ENCODE measurements at places on chromosomes 3 and 15.

DNA sequence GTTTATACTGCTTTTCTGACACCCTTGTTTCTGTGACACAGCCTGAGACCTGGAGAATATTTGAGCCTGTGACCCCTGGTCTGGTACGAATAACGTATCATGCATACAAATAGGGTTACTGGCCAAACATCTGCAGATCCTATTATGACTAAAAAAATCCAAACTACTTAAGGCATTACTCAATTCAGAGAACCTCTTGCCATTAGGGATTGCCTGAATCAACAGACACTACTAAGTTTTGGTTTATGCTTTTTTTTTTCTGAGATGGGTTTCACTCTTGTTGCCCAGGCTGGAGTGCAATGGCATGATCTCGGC is 35.4 kb downstream of the OSBPL10 start:
- no peak for DNase-seq

DNA sequence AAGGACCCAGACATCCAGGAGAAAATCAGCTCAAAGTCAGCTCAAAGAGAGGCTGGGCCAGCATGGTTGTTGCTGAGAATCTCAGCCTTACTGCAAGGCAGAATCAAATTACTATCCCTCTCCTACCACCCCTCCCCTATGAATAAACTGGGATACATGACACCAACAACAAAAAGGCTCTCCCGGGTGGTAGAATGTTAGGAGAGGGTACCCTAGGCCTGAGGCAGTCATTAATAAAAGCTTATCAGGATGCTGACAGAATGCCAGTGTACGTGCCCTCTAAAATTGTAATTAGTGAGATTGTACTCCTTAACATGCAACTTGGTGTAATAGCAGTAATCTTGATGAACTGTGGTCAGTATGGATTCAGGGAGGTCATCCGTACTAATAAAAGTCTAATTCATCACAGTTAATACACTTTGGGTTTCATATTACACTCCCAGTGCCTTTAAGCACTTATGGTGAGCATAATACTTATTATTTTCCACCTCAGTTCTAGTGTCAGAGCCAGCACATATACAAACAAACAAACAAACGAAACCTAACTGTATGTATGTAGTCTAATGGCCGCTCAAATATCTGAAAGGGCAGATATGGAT is 76.5 kb downstream of the B3GALNT1 start:
- DNase-seq, result no peak

DNA sequence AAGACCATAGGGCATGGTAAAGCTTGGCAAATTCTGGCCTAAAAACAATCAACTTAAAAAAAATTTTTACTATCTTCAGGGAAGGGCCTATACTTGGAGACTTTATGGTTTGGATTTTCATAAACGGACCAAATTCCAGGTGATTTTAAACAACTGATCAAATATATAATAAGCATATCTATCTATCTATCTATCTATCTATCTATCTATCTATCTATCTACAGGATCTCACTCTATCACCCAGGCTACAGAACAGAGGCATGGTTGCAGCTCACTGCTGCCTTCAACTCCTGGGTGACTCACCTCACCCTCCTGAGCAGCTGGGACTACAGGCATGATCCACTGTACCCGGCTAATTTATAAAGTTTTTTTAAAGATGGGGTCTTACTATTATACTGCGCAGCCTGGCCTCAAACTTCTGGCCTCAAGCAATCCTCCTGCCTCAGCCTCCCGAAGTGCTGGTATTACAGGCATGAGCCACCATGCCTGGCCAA is 6.7 kb downstream of the SPPL2A start:
- no peak for DNase-seq

- DNase-seq, result no peak
Observed at GRCh38 chr3:177561365-177561764, 364.1 kb upstream of the TBL1XR1 start.

DNA sequence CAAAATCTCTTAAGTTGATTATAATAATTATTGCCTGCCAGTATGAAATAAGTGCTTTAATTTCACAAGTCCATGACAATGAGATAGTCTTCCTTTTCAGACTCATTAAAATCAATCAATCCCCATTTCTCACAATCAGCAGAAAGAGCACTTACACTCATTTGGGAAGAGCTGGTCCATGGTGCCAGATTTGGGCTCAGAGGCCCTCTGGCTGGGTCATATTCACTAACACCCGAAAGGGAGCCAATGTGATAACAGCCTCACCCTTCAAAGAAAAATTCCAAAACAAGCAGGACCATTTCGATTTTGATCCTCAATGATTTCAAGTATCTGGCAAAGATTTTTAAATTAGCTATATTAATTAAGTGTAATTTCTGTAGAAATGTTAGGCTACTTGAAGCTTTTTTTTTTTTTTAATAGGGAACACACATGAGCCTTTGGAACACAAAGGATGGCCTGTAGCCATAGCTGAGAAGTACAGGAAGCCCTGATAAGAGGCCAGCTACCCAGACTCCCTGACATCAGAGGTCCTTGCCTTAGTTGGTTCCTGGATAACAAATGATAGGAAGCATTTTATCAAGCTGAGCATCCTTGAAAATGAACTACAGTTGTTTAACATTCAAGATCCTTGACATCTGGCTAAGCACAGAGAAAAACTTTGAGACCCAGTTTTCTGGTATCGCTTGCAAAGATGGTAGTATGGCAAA is 17.1 kb downstream of the MCF2L2 start:
- no peak for DNase-seq

- no peak for DNase-seq
Observed at GRCh38 chr3:157220211-157220610, 60.3 kb upstream of the CCNL1 start.

DNA sequence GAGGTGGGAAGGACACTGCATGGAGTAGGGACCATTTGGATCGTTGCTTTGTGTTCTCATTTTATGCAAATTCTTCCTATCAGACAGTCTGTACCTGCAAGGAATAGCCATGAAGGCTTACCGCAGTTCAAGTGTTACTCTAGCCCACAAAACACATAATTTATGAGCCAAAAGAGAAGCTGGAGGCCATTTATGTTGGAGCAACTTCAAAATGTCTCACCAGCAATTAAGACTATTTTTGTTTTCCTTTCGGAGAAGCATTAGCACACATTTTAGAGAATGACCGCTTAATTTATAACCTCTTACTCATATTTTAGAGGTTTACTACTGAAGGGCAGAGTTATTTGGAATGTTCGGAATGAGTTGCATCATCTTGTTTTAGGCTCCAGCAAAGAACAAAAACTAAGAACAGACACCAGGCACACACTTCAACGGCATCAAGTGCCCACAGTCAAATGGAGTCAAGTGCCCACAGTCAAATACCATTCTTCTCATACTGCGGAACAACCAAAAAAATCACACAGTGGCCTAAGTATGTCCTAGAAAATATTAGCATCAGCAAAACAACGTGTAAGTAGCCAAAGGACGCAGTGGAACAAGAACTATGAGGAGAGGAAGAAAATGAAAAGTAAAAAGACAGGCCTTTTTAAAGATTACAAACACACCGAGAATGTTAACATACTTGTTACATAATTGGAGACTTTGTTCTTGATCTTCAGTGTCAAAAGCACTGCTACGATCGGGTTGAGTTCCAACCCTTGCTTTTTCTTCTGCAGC is 17.5 kb upstream of the GOLGA8J start:
- no peak for DNase-seq

- DNase-seq, result no peak
Observed at GRCh38 chr3:162437480-162437879, 940.9 kb downstream of the OTOL1 start.

DNA sequence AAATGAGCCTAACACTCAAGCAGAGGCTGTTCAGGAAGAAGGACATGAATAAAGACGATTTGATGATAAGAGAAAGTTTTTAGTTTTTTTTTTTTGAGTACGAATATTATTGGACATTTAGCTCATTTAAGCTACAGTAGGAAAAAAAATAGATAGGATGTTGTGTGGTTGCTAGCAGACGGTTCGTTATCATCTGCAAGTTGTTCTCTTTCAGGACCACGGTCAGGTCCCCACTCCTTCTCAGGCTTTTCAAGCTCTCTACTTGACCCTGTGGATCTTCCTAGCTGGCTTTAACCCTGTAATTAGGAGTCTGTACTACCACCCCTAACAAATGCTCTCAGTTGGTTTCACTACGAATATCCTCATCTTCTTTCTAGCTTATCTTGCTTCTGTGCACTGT is 1.1 kb downstream of the KCNH8 start:
- no peak for DNase-seq

GRCh38 chr3:27590437-27591298 is 106.5 kb upstream of the SLC4A7 start:
- no peak for DNase-seq

DNA sequence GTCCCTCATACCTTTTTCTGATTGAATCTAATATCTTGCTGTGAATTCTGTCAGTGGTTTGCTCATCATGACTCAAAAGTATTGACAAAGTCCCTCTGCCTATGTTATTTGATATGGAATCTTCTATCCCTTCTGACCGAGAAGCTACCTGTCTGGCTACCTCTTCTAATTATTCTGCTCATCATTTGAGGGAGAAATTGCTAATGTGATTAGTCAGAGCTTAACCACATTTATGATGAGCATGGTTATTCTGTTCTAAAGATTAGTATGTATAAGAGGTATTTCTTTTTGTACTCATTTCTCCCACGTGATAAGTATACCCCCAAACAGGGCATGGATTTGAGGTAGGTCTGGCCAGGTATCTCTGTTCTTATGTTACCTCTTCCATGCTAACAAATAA is 428.4 kb upstream of the KCNMB2 start:
- no peak for DNase-seq

GRCh38 chr3:80492162-80492561 is 724.4 kb upstream of the ROBO1 start:
- DNase-seq, result no peak

DNA sequence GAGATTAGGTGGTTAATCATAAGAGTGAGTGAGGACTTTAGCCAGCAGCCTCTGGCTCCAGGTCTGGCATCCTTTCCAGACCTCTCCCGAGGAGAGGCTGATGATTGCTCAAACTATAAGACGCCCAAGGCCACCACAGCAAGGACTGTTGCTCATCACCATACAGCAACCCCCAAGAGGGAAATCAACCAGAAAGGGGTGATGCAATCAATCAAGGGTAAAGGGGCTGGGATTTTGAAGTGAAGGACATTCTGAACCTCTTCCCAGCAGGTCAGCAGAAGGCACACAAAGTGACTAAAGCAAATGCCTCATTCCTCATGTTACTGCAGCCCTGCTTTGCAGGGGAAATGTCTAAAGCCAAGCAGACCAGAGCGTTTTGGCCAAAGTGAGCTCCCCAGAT is 247.3 kb upstream of the IGF1R start:
- no peak for DNase-seq

DNA sequence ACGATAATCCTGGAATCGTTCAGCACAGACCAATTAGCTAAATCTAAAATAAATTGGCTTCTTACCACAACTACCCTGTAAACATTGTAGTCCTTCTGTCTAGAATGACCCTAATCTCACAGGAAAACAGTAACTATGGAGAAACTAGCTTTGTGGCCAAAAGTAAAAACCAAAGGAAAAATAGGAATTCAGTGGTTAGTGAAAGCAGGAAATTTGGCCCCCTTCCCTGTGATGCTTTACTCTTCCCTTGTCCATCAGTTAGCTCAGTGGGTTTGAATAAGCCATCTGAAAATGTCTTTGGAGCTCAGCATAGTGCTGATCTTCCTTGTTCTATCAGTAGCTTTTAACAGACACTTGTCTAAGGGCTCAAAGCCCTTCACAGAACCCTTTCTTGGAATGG is 1.6 kb downstream of the NMD3 start:
- DNase-seq, result no peak

DNA sequence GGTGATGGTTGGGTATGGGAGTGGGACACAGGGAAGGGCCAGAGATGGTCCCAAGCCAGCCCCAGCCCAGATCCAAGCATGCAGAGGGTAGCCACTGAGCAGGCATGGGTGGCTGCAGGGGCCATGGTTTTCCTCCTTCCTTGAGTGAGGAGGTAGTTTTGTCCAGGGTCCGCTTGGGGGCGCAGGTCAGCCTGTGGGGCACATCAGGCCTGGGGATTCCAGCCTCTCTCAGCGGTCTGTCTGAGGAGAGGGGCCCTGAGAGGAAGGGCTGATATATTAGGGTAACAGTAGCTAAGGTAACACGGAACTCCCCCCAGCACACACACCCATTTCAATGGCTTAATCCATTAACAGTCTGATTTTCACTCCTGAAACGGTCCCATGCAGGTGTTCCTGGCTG is 22.7 kb upstream of the LCTL start:
- no peak for DNase-seq

- no peak for DNase-seq
Observed at GRCh38 chr3:99637016-99637367, 1.4 kb upstream of the COL8A1 start.

DNA sequence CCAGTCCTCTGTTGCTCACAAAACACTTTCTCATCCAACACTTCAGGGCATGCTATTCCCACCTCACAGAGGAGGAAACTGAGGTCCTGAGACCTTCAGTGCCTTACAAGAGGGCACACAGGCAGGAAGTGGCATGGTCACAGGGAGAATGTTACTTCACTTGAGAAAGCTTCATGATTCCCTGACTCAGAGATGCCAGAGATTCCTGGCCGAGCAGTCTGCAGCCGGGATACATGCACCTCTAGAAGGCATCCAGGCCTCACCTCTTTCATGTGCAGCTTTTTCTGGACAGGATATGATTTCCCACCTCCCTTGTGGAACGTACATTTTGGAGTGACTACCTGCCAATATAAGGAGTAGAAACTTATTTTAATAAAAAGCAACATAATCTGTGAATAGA is 2.8 kb upstream of the SST start:
- no peak for DNase-seq

DNA sequence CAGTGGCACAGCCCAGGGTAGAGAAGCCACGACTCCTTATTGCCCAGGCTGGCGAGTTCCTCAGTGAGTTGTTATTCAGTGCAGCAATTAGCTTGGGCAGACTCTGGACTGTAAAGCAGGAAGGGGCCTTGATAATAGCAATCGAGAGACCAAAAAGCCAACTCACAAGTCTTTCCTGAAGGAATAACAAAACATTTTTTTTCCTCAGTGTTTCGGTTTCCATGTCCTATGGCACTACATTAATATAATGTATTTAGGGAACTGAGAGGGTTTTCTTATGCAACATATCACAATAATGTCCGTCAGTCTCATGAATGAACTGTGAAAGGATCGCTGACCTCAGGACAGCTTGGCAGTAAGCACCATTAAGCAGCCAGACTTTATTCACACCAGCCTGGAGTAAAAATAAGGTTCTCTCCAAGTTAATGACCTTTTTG is 248.9 kb upstream of the TBL1XR1 start:
- no peak for DNase-seq

- DNase-seq, result no peak
Observed at GRCh38 chr3:72974956-72975355, 21.7 kb upstream of the PPP4R2 start.

GRCh38 chr3:170751083-170751898 is 118.7 kb downstream of the RPL22L1 start:
- DNase-seq, result no peak

- DNase-seq, result no peak
Observed at GRCh38 chr15:38401106-38401505, 52.8 kb upstream of the FAM98B start.

All from GM12892 (cell line).